Hippocampal formation (tissue), 2 donors: ENCODE measurements at places on chromosomes 1 and 21.

DNA sequence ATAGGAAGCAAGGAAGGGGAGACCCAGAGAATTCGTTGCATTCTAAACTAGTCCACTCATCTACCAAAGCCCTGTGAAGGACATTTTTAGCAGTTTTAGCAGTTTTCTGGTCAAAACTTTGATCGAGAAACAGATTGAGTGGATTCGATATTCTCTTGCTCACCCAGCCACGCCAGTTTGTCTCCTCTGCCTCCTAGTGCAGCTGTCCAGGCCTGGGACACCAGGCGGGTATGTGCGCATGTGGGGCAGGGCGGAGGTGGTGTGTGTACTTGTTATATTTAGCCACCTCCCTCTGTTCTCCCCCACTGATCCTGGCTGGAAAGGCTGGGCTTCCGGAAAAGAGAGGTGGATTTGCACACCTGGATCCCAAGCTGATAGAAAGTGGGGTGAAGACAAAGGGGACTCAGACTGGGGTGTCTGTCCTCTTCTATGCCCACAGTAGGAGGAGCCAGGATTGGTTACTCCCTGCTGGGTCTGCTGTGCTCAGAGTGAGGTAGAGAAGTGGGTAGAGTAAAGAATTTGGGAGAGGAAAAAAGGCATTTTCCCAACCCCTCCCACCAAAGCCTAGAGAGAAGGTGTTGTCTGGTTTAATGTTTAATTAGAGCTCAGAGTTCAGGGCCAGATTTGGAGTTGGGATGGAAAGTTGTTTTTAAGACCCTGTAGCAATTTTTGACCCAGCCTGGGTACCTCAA, 3.8 kb downstream of the LMNA start:
- no peak for DNase-seq

DNA sequence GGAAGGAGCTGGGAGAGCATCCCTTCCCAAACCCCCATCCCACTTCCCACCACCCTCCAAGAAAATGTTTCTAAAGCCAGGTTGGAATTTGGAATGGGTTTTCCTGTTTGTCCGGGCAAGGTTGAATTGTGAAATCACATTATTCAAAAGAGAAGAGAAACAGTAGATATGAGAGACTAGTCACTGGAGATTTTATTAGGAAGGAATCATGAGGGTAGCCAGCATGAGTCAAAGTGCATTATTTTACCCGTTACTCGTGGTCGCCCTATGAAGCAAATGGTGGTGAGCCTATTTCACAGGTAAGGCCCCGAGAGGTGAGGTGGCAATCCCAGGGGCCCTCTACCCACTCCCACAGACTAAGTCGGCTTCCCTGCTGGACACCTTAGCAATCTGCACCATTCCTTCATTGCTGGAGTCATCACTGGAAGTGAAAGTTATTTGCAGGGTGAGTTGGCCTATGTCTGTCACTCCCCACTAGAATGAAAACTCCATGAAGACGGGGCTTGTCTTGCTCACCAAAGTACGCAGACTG, 52.8 kb downstream of the TOMM20 start:
- DNase-seq, result no peak

GRCh38 chr1:204495078-204495753, 611 bp upstream of the PIK3C2B start:
- DNase-seq, result no peak

DNA sequence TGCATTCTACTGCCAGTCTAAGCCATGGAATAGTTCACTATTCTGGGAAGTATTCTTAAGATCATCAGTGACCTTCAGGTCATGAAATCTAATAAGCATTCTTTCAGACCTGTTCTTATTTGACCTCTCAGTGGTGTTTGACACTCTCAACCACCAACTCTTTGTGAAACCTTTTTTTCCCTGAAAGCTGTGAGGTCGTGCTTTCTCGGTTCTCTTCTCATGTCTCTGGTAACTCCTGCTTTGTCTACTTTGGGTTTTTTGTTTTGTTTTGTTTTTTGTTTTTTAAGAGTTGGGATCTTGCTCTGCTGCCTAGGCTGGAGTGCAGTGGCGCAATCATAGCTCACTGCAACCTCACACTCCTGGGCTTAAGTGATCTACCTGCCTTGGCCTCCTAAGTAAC, 56.3 kb downstream of the POU2F1 start:
- DNase-seq, result no peak
